ENCODE measurements at places on chromosomes 4 and X.
A peak's percentile ranks its signal among the peaks of the same experiment; 100 is the strongest.

- DNase-seq, result peak; percentile 23
These were observed 4.5 kb upstream of the CXCR3 start for GRCh38 chrX:71622576-71623450.

- no peak for DNase-seq
These were observed 639.6 kb downstream of the ARAP2 start for GRCh38 chr4:35604724-35605123.

- DNase-seq, result no peak
These were observed 131.7 kb downstream of the EPHA5 start for GRCh38 chr4:65538571-65538970.

- DNase-seq, result no peak
These were observed 16.1 kb downstream of the ABCD1 start for GRCh38 chrX:153740631-153741222.

DNA sequence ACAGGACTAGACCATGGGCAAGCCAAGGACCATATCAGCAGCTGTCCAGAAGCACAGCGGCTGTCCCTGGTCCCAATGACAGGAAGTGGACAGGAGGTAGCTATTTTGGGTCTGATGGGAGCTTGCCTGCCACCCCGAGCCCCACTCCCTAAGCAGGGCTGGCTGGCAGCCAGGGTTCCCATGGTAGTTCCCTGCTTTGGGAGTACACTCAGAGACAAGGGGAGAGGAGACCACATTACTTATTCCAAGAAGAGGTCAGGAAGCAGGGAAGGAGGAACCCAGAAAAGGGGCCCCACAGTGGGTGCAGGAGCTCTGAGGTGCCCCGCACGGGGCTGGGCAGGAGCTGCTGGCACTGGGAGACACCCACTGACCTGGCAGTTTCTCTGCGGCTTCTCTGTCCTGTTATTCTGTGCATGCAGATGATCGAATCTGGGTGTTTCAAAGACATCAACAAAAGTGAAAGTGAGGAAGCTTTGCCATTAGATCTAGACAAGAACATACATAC, 36.3 kb downstream of the HTT-AS start:
- no peak for DNase-seq

DNA sequence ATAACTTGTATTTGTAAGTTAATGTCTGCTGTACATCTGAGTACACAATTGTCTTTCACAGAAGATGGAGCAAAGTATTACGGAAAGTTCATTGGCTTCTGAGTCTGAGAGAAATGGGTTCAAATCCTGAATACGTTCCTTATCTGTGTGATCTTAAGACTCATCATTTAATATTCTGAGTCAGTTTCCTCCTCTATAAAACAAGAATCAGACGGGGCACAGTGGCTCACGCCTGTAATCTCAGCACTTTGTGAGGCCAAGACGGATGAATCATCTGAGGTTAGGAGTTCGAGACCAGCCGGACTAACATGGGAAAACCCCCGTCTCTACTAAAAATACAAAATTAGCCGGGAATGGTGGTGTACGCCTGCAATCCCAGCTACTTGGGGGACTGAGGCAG, 57.8 kb downstream of the APBB2 start:
- no peak for DNase-seq

DNA sequence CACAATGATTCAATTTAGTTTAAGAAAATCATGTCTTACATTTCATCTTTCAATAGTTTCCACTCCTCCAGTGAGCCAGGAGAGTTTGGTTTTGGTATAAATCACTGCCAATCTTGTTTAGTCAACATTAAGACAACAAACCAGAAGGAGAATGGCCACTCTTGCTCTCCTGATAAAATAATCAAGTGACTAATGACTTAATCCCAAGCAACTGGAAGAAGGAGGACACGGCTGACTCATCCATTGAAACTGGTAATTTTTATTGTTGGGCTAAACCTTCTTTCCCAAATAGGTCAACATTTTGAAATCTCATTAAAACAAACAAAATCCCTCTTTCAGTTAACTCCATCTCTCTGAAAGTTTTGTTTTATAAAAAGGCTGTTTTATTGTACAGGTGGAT, 230.2 kb downstream of the CLCN4 start:
- DNase-seq, result peak; percentile 13

- no peak for DNase-seq
These were observed 106.0 kb upstream of the PLAC1 start for GRCh38 chrX:134764202-134764785.

DNA sequence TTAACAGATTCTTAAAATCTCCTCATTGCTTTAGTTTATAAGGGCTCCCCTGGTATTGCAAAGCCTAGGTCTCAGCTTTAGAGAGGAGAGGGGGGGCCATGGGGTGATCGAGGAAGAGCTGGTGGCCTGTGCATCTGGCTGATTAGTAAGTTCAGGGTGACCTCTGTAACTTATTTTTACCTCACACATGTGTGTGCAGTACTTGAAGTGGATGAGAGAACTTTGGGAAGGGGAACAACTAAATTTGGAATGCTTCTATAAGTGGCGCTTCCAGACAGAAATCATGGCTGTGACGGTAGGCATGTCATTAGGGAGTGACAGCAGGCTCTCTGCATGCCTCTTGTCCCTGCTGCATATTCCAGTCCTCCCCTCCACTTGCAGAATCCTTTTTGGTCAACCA, 41.9 kb downstream of the FRAS1 start:
- DNase-seq, result no peak

DNA sequence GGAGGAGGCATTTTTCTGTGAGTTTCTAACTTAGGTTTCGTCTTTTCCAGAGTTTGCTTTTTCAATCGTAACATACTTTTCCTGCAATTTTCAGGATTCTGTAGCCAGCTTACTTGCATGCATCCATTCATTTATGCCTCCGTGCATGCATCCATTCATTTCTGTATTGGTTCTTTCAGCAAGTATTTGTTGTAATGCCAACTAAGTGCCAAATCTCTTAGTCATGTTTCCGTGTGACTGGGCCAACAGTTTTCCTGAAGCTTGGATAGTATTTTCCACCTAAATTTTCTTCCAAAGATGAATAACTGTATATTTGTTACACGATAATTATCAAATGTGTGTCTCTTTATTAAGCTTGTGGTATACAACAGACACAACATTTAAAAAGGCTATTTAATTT, 41.5 kb downstream of the CBLL2 start:
- no peak for DNase-seq

DNA sequence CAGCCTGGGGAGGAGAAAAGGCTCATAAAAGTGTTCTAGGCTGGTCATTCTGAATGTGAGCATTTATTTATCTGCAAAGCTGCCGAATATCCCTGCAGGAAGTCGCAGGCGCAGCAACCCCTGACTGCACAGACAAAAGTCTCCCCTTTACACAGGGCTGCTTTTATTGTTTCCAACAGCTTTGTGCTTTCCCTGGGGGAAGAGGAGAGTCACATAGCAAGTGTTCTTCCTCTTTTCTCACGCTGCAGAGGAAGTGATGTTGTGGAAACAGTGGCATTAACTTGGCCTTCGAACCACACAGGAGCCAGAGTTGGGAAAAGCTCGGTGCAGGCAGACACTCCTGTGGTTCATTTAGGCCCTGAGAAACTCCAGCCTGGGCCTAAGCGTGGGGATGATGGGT, 81.5 kb upstream of the BCOR start:
- no peak for DNase-seq

DNA sequence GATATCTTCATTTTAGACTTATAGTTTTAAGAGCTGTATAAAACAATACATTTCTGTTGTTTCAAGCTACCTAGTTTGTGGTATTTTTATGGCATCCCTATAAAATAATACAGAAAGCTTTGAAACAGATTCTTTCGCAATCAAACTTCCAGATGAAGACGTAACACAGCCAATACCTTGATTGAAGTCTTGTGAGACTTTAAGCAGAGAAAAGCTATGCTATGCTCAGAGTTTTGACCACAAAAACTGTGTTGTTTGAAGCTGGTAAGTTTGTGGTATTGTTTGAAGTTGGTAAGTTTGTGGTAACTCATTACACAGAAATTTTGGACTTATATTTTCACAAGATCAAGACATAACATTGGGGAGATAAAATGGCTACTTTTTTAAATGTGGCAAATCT, 201.8 kb upstream of the UGT8 start:
- no peak for DNase-seq

DNA sequence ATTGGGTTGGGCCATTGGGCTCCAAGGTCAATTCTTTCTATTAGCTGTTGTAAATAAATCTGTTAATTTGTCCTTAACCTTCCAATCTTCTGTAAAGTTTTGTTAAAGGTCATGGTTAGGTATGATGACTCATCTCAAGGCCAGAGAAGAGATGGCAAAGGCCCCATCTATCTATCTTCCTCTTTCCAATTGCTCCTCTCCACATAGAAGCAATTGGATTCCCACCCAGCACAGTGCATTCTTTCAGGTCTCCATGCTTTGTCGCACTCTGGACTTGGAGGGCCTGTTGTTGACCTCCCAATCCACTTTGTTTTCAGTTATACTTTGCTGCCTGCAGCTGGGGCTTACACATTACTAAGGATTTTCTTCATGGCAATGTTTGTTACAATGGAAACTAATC, 118.5 kb downstream of the MFAP3L start:
- no peak for DNase-seq

- no peak for DNase-seq
These were observed 241.5 kb downstream of the FRAS1 start for GRCh38 chr4:78298618-78299017.

- no peak for DNase-seq
These were observed 35.7 kb downstream of the BCORL1 start for GRCh38 chrX:130018143-130018542.

GRCh38 chrX:110745288-110745687, 50.3 kb downstream of the CHRDL1 start:
- no peak for DNase-seq

GRCh38 chr4:8778291-8778690, 93.3 kb downstream of the HMX1 start:
- DNase-seq, result no peak

GRCh38 chr4:172998527-172999469, 169.8 kb upstream of the GALNT7 start:
- no peak for DNase-seq

DNA sequence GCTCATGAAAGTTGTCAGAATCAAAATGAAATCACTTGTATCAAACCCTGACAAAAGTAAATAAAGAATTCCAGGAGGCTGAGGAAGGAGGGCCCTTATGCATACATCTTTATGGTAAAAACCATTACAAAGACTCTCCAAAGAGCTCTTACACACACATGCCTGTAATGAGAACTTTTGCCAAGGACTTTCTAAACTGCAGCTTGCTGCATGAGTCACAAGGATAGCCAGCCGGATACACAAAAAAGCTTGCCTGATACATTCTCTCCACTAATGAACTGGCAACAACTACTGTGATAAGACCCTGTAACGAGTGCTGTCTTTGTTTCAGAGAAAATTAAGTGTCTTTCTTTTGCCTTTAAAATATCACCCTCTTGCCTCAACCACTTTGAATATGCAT, 618.1 kb downstream of the PPP4R3C start:
- DNase-seq, result no peak

- DNase-seq, result no peak
These were observed 639.0 kb downstream of the CENPC start for GRCh38 chr4:66906314-66906713.

DNA sequence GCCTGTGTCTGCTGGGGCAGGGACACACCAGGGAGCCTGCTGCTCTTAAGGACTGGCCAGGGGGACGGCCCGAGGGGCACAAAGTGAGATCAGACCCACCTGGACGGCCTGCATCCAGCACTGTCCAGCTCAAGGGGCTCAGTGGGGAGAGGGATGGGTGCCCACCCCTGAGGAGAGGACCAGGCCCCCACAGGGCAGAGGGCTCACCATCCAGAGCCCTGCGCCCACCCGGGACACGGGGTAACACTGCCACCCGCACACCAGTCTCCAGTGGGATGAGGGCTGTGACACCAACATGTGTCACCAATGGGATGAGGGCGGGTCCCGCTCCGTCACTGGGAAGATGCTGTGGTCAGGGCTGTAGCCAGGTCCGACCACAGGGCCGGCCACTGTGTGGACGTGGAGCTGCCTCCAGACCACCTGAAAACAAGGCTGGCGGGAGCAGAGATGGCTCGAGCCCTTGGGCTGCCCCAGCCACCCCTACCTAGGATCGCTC, 13.2 kb downstream of the DGKQ start:
- DNase-seq, result no peak

- no peak for DNase-seq
These were observed 24.3 kb upstream of the HGFAC start for GRCh38 chr4:3417448-3417847.

DNA sequence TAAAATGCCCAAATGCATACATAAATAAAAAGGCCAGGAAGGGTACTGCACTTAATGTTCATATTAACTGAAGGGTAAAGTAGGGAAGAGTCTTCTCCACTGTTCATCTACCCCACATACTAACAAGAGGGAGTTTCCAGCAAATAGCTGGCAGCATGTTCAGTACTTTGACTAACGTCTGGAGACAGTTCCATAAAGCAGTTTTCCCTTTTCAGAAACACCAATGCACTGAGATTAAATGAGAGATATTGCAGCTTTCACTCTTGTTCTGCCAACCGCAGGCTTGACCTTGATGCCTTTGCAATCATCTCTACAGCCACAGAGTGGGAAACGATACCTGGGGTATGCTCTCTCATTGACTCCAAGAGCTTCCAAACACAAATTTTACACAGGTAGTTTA, 2123.1 kb upstream of the TENM3 start:
- no peak for DNase-seq

DNA sequence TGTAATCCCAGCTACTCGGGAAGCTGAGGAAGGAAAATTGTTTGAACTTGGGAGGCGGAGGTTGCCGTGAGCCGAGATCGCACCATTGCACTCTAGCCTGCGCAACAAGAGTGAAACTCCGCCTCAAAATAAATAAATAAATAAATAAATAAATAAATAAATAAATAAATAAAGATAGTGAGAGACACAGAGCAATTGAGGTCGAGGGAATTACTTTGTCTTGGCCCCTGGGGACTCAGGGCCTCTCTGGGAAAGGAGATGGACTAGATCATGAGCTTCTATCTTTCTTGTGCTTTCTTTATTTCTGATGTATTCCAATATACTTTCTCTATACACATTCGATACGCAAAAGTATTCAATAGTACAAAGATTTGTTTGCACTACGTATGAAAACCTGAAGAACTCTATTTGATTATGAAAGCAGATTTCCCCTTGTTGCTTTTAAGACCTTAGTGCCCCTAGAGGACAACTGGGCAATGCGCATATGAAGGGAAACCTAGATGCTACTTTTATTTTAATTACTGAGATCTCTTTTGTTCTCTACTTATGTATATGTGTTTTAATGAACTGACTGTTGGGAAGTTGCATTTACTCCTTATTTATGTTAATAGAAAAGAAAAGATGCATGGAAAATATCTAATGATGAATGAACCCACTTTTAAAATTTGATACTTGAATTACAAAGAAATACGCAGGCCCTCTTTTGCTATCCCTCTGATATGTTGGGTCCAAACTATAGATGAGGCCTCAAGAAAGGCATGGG, 12.8 kb upstream of the ELOVL6 start:
- DNase-seq, result no peak

DNA sequence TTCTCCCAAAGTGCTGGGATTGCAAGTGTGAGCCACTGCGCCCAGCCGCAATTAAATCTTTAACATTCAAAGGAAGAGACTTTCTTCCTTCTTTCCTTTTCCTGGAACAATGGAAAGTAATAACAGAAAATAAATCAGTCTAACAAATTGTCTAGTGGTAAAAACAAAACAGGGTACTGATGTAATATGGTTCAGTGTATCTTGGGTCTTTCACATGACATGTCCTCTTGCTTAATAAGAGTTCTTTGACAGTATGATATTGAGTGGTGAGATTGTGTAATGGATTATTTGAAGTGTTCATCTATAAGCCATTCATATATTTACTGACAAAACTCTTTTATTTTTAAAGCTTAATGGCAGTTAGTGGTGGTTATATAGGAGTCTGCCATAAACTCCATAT, 256.6 kb downstream of the SPRY1 start:
- DNase-seq, result no peak

GRCh38 chr4:159268607-159269006, 165.7 kb downstream of the RAPGEF2 start:
- no peak for DNase-seq
